SJSA1 (cell line): ENCODE measurements at places on chromosomes 16 and 17. TPM values are rescaled to one million over a fixed set of nuclear protein-coding genes. Genes with fewer than 3 reads are reported as not detected.
A peak's percentile ranks its signal among the peaks of the same experiment; 100 is the strongest.

- DNase-seq = no peak
Measured at GRCh38 chr16:5580296-5580695, 482.7 kb upstream of the EEF2KMT start.

- DNase-seq = no peak
Measured at GRCh38 chr16:83577078-83577745, 230.6 kb upstream of the HSBP1 start.

The KRT20 gene
- not detected in 2 replicates for total RNA-seq

- DNase-seq = no peak
Measured at GRCh38 chr17:31680126-31680525, 178.9 kb downstream of the COPRS start.

- no peak for DNase-seq
Measured at GRCh38 chr16:1426734-1427471, 4.0 kb upstream of the PERCC1 start.

GRCh38 chr16:80948886-80949493 lies 57.7 kb downstream of the CMC2 start:
- DNase-seq = no peak

GRCh38 chr16:59168461-59169114 lies 434.5 kb upstream of the GOT2 start:
- DNase-seq = no peak

GRCh38 chr17:61294777-61295176 lies 104.9 kb upstream of the TBX2 start:
- DNase-seq = peak; percentile 74

DNA sequence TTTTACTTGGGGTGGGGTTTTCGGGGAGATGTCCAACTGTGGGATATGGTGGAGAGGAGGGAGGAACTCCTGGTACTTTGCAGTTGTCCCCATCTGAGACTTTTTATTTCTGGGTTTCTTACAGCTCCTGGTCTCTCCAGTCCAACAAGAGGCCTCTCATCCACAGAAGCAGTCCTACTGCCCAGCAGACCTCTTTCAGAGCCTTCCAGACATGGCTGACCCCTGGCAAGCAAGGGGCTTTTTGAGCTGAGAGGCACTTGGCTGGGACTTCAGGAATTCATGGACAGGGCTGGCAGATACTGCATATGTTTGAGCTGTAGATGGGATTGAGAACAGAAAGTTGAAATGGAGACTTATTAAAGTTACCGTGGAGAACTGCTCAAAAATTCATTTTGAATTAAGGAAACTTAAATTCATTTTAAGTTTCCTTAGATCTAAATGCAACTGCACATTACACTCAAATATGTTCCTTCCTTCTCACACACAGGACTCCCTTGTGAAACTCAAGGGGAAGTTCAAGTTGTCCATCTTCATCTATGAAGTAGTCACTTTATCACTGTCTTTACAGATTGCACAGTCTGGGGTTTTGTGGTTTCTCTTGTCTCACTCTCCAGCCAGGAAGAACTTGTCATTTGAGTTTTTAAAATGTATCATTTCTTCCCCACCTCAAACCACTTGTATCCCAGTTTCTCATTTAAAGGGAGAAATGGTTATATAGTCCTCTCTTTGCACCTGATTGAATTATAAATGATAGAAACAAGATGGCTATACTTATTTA lies 1.1 kb downstream of the LASP1NB start:
- no peak for DNase-seq

DNA sequence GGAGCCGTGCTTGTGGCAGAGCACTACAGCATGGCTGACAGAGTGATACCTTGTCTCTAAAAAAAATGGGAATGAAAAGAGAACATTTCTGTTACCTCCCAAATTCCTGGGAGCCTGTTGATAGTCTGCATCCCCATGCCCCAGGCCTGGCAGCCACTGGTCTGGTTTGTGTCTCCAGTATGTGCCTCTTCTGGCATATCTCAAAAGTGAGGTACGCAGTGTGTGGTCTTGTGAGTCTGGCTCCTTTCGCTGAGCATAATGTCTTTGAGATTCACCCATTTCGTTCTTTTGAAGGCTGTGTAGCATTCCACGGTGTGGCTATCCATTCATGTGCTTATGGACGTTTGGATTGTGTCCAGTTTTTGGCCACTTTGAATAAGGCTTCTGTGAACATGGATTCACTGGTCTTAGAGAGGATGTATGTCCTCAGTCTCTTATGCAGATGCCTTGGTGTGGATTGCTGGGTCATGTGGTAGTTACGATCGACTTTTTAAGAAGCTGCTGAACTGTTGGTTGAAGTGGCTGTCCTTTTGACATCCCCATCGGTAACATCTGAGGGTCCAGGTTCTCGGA lies 39.1 kb downstream of the PRMT7 start:
- no peak for DNase-seq

The KRT32 gene
- not detected in 2 replicates for total RNA-seq

GRCh38 chr16:50011707-50012106 lies 13.3 kb upstream of the CNEP1R1 start:
- no peak for DNase-seq
